ENCODE measurements at places on chromosomes 3 and 15. TPM values are rescaled to one million over a fixed set of nuclear protein-coding genes. Genes with fewer than 3 reads are reported as not detected.
A peak's percentile ranks its signal among the peaks of the same experiment; 100 is the strongest.

The TMCO5A gene
- not detected for total RNA-seq

- H3K4me1 ChIP-seq, result no peaks in the 10 kb centered on the region
- no peak for DNase-seq
- peaks cover 6% of the 10 kb centered on the region for H3K36me3 ChIP-seq
- H3K4me3 ChIP-seq, result no peak overlapping the region
- H3K27ac ChIP-seq, result no peak overlapping the region
Observed at GRCh38 chr15:63539521-63539920, 35.1 kb downstream of the USP3 start.

DNA sequence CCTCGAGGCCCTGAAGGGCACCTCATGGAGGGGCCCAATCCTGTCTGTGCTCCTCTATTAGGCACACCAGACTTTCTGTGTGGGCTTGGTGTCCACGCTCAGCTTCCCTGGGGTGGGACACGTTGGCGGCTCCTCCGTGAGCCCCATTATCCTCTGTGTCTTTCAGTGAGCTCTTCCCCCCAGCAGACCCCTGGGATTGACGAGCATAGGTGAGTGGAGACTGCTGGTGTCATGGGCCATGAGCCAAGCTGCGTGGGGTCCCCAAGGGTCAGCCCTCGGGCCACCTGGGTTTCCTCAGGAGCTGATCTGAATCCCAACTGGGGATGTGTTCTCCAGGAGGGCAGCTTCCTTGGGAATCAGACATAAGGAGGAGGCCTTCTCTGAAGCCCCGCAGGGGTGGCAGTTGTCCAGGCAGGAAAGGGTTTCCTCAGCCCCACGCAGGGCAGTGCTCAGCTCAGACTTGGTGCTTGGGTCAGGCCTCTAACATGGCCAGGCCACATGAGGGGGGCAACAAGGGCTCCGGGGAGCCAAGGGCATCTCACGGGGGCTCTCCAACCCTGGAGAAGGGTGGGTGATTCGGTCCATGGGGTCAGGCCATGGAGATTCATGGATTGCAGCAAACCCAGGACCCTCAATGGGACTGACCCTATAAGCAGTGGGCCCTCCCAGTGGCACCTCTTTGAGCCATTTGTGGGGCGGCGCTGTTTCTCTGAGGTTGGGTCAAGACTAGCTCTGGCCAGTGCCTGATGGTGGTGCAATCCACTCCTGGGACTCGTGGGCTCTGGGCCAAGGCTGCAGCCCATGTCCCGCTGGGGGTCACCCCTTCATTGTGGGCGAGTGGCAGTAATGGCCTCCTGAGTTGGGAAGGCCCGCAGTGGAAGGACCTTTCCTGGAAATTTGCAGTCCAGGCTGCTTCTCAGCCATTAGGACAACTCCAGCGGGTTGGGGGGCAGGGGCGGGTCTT lies 222.5 kb downstream of the SNRPN start:
- no peak overlapping the region for H3K4me3 ChIP-seq
- no peaks in the 10 kb centered on the region for H3K4me1 ChIP-seq
- no peak overlapping the region for H3K27ac ChIP-seq
- no peak for DNase-seq
- no peaks in the 10 kb centered on the region for H3K36me3 ChIP-seq

The GATA2 gene
- total RNA-seq, result 37.0 TPM

GRCh38 chr3:53009826-53010539 lies 35.9 kb downstream of the SFMBT1 start:
- no peak overlapping the region for H3K27ac ChIP-seq
- no peak overlapping the region for H3K4me3 ChIP-seq
- no peak for DNase-seq
- H3K4me1 ChIP-seq, result no peaks in the 10 kb centered on the region
- no peaks in the 10 kb centered on the region for H3K36me3 ChIP-seq

- H3K4me1 ChIP-seq, result no peaks in the 10 kb centered on the region
- H3K4me3 ChIP-seq, result no peak overlapping the region
- no peaks in the 10 kb centered on the region for H3K36me3 ChIP-seq
- DNase-seq, result peak; percentile 37
Observed at GRCh38 chr3:197010556-197011351, 18.9 kb downstream of the MELTF start.

DNA sequence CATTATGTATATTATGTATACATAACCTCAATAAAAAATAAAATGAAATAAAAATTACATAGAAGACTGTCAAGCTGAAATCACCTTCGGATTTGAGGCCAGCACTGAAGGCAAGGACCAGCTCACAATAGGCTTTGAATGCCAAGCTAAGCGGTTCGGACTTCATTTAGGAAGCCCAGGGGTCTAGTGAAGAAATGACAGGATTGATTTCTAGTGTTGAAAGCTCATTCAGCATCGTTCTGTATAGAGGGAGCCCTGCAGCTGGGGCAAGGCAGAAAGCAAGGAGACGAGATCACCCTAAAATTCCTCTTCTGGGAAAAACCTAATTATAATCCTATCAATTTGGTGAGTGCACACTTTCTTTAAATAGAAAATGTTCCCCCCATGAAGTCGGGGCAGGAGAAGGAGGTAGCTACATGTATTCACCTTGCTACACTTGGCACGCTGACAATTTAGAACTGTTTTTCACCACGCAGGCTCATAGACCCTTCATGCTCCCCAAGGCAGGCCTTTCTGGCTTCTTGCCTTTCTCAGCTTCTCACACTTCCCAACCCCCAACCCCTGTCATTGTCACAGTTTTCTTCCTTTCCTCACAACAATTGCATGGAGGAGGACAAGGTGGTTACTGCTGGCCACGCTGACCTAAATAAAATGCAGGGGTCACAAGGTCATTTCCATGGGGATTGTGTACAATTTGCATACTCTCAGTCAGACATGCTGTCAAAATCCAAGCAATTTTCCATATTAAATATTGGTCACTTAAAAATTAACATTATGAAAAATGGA lies 44.4 kb upstream of the SSR3 start:
- no peaks in the 10 kb centered on the region for H3K36me3 ChIP-seq
- no peaks in the 10 kb centered on the region for H3K27me3 ChIP-seq
- no peak overlapping the region for H3K27ac ChIP-seq
- H3K4me3 ChIP-seq, result no peak overlapping the region
- H3K4me1 ChIP-seq, result no peaks in the 10 kb centered on the region

The LRRIQ4 gene
- total RNA-seq, result not detected

Data from lung (tissue), 17 donors.